ENCODE measurements at places on chromosomes 12 and 14. TPM values are rescaled to one million over a fixed set of nuclear protein-coding genes. Genes with fewer than 3 reads are reported as not detected.

DNA sequence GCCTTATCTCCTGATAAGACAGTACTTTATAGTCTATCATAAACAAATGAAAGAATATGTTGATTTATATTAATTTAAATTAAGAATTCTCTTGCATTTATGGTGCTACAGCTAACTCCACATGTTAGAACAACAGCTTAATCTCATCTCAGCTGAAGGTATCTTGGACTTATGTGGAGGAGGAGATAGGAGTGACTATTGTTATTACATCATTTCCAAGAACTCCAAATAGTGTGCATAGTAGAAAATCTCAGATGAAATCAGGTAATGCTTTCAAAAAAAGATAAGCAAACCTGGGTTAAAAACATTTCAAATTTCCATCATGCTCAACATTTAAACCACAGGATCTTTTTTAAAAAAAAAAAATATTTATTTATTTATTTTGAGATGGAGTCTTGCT lies 31.3 kb upstream of the ISM2 start:
- no peak overlapping the region for H3K27ac ChIP-seq
- H3K36me3 ChIP-seq, result peaks cover 15% of the 10 kb centered on the region
- no peaks in the 10 kb centered on the region for H3K27me3 ChIP-seq
- DNase-seq, result no peak
- H3K4me1 ChIP-seq, result no peaks in the 10 kb centered on the region
- H3K4me3 ChIP-seq, result no peak overlapping the region

Gene ESR2
- total RNA-seq, result 1.7 TPM

GRCh38 chr12:22380031-22380430 lies 45.5 kb upstream of the ST8SIA1 start:
- H3K27me3 ChIP-seq, result no peaks in the 10 kb centered on the region
- no peaks in the 10 kb centered on the region for H3K36me3 ChIP-seq
- H3K27ac ChIP-seq, result no peak overlapping the region
- no peak overlapping the region for H3K4me3 ChIP-seq
- DNase-seq, result no peak

DNA sequence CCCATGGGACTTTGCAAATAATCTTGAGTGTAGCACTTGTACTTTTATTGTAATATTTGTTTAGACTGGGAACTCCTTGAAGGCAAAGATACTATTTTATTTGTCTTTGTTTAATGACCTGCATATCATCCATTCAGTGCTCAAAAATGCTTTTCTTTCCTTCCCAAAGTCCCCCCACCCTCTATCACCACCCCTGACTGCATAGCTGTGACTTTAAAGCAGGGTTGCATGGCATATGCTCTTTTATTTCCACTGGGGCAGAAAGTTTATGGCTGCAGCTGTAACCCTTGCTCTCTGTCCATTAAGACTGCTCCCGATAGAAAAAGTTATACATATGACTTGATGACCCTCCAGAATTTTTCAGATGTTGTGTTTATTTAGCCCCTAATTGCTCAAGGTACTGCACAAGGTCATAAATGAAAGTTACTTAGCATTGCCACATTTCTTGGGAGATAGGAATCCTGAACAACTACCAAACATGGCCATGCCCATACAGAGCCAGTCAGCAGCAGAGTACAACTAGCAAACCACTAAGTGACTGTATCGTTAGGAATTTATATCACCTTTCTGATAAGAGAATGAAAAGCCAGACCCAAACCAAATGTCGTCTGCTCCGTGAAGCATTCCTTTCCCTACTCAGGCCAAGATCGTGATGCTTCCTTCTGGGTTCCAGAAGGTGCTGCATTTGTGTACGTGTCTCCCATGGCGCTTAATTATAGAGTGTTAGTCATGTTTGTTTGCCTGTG lies 114.3 kb downstream of the DIP2B start:
- H3K4me1 ChIP-seq, result peaks cover 24% of the 10 kb centered on the region
- no peaks in the 10 kb centered on the region for H3K27me3 ChIP-seq
- no peak overlapping the region for H3K27ac ChIP-seq
- no peak overlapping the region for H3K4me3 ChIP-seq

Gene GPRC5D
- not detected for total RNA-seq

DNA sequence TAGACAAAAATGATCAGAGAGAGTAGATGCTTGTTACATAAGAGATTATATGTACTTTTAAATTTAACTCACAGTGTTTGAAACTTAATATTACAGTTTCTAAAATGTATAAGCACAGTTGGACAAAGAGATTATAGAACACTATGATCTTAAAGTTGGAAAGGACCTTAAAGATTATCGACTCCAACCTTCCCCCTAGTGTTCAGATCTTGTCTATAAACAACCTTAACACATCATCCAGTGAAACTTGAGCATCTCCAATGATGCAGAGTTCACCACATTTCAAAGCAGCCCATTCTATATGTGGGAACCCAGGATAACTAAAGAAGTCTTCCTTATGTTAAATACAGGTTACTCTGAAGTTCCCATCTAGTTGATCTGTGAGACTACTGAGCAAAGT lies 480.8 kb downstream of the RMST start:
- H3K4me3 ChIP-seq, result no peak overlapping the region
- DNase-seq, result no peak
- no peaks in the 10 kb centered on the region for H3K36me3 ChIP-seq
- H3K4me1 ChIP-seq, result no peaks in the 10 kb centered on the region

Gene CCDC38
- not detected for total RNA-seq

Gene CPNE6
- 0.52 TPM for total RNA-seq

GRCh38 chr12:5022465-5023061 lies 21.1 kb upstream of the KCNA5 start:
- H3K36me3 ChIP-seq, result no peaks in the 10 kb centered on the region
- H3K4me1 ChIP-seq, result peaks cover 13% of the 10 kb centered on the region
- no peaks in the 10 kb centered on the region for H3K27me3 ChIP-seq

- H3K4me3 ChIP-seq, result no peak overlapping the region
- DNase-seq, result no peak
- H3K36me3 ChIP-seq, result peaks cover 7% of the 10 kb centered on the region
- H3K4me1 ChIP-seq, result no peaks in the 10 kb centered on the region
Measured at GRCh38 chr14:77474479-77475177, 16.7 kb downstream of the AHSA1 start.

DNA sequence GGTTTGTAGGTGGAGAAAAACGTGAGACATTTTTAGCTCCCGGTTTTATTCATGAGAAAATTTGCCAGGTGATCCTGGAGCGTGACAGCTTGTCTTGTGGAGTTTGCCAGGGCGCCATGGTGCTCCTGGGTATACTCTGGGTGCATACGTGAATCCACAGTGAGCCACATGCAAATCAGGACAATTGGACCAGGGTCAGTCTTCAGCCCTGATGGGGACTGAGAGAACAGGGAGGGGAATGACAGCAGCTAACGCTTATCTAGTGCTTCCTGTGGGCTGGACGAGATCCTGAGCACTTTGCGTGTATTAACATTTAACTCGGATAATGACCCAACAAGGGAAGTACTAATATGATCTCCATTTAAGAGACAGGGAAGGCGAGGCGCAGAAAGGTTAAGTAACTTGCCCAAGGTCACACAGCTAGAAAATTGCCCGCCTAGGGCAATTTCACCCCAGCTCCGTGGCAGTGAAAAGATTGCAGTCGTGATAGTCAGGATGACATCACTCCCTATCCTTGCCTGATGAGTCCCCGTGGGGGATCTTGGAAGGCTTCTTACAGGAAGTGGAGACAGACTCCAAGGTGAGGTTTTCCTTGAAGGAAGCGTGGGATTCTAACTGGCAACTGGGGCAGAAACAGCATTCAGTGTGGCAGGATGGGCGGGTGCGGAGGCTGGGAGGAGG lies 118.4 kb upstream of the NCOR2 start:
- H3K4me1 ChIP-seq, result peaks cover 68% of the 10 kb centered on the region
- no peaks in the 10 kb centered on the region for H3K36me3 ChIP-seq
- no peak for DNase-seq
- H3K27me3 ChIP-seq, result no peaks in the 10 kb centered on the region
- H3K4me3 ChIP-seq, result no peak overlapping the region
- peak overlapping the region; percentile 80 for H3K27ac ChIP-seq

GRCh38 chr14:100193417-100194357 lies 34.2 kb upstream of the DEGS2 start:
- H3K27ac ChIP-seq, result peak overlapping the region; percentile 87
- DNase-seq, result no peak
- H3K36me3 ChIP-seq, result no peaks in the 10 kb centered on the region

DNA sequence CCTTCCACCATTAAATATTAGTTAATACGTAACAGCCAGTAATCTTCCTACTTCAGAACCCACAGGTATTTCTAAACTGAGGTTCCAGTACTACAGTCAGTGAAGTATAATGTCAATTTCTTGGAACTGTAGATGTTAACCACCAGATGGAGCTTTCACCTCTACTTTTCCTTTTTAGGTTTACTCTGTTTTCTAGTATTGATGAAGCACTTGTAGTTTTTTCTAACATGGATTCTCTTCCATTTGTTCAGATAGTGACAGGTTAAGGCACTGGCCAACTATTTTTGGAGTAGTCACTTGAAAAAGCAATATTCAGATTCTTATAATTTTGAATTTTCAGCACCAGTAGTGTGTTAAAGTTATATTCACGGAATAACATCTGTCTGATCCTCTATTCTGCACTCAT lies 4.6 kb upstream of the SEC23A start:
- no peak for DNase-seq
- no peaks in the 10 kb centered on the region for H3K27me3 ChIP-seq

Gene HCAR2
- not detected for total RNA-seq

GRCh38 chr12:69149270-69149669 lies 90.1 kb upstream of the CPSF6 start:
- no peaks in the 10 kb centered on the region for H3K27me3 ChIP-seq
- no peak for DNase-seq

DNA sequence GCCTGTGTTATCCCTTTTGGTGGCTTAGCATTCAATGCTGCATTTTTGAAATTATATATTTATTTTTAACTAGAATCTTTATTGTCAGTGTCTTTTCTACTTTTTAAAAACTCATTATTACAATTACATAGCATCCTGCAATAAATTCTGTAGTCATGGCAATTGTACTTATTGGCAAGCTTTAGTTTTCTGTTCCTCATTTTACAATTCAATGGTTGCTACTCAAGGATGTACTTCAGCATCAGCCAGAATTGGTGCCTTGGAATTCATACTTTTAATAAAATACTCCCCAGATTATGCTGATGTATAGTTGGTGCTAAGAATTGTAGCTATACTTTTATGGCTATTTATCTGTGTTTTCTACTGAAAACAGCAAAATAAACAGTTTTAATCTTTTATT lies 1756.8 kb upstream of the SEL1L start:
- no peak for DNase-seq
- no peak overlapping the region for H3K4me3 ChIP-seq
- no peaks in the 10 kb centered on the region for H3K36me3 ChIP-seq

- H3K4me1 ChIP-seq, result no peaks in the 10 kb centered on the region
- DNase-seq, result no peak
- no peak overlapping the region for H3K27ac ChIP-seq
- no peak overlapping the region for H3K4me3 ChIP-seq
- no peaks in the 10 kb centered on the region for H3K36me3 ChIP-seq
Measured at GRCh38 chr14:67602995-67603545, 3.0 kb upstream of the PIGH start.

Gene PRR4
- total RNA-seq, result 2.1 TPM

DNA sequence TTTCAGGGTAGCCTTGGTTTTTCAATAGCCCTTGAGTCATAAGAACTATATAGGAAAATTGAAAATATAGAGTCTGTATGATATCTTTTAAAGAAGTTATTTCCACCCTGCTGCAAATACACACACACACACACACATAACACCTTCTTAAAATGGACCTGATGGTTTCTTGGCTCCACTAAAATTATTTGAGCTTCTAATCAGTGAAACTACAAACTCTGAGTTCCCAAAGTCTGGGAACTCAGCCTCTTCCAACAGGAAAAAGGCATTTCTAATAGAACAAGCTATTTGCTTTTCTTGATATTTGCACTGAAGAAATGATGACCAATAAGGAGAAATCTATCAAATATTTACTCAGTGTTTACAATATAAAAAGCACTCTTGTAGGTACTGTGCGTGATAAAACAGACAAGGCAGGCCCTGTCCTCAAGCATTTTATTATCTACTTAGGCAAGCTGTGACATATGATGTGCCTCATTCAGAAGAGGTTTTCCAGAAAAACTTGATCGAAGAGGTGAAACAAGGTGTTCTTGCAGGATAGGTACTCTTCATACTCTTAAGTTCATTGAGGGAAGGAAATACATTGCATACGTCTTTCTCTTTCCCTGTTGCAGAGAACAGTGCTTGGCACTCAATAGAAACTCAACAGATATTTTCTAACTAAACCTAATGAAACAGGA lies 88.6 kb downstream of the MGST1 start:
- no peak for DNase-seq
- no peaks in the 10 kb centered on the region for H3K4me1 ChIP-seq
- no peaks in the 10 kb centered on the region for H3K27me3 ChIP-seq
- H3K4me3 ChIP-seq, result no peak overlapping the region
- H3K36me3 ChIP-seq, result no peaks in the 10 kb centered on the region
- H3K27ac ChIP-seq, result no peak overlapping the region

GRCh38 chr14:54718046-54718445 lies 151.1 kb downstream of the SAMD4A start:
- H3K4me3 ChIP-seq, result no peak overlapping the region
- H3K36me3 ChIP-seq, result no peaks in the 10 kb centered on the region
- peaks cover 23% of the 10 kb centered on the region for H3K4me1 ChIP-seq
- no peak for DNase-seq
- peak overlapping the region; percentile 49 for H3K27ac ChIP-seq

- no peaks in the 10 kb centered on the region for H3K4me1 ChIP-seq
- no peak for DNase-seq
- no peak overlapping the region for H3K4me3 ChIP-seq
- H3K27me3 ChIP-seq, result peaks cover 43% of the 10 kb centered on the region
- no peak overlapping the region for H3K27ac ChIP-seq
Measured at GRCh38 chr12:117972301-117972700, 3.5 kb upstream of the KSR2 start.

DNA sequence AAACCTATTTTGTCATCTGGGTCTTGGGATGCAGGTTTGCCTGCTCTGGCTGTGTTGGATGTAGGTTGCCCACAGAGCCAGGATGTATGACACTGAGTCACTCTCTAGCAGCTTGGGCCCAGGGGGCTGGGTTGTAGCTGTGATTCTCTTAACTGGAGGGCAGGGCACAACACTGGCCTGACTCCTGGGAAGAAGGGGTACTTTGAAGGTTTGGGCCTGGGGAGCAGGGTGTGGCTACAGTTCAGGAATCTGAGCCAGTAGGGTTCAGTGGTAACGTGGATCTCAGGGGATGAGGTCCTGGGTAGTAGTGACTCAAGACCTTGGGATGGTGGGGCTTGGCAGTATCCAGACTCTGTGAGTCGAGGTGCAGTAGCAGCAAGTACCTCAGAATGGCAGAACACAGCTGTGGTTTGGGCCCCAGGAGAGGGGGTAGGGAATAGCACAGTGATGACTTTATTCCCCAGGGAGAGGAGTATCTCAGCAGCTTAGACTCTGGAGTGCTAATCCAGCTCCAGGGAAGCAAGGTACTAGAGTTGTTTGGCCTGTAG lies 25.7 kb downstream of the TBC1D15 start:
- no peaks in the 10 kb centered on the region for H3K4me1 ChIP-seq
- no peak for DNase-seq
- H3K27ac ChIP-seq, result no peak overlapping the region
- no peak overlapping the region for H3K4me3 ChIP-seq
- no peaks in the 10 kb centered on the region for H3K27me3 ChIP-seq

GRCh38 chr14:91127401-91127801 lies 13.5 kb downstream of the DGLUCY start:
- H3K4me1 ChIP-seq, result peaks cover 22% of the 10 kb centered on the region
- H3K27ac ChIP-seq, result peak overlapping the region; percentile 84
- DNase-seq, result peak; percentile 68

- H3K27me3 ChIP-seq, result no peaks in the 10 kb centered on the region
- no peak for DNase-seq
- H3K36me3 ChIP-seq, result no peaks in the 10 kb centered on the region
- H3K4me3 ChIP-seq, result no peak overlapping the region
- H3K4me1 ChIP-seq, result no peaks in the 10 kb centered on the region
- no peak overlapping the region for H3K27ac ChIP-seq
Measured at GRCh38 chr12:87150969-87151662, 878.1 kb downstream of the C12orf50 start.
